HFFc6 (cell line): ENCODE measurements at places on chromosomes 12 and 14. TPM values are rescaled to one million over a fixed set of nuclear protein-coding genes. Genes with fewer than 3 reads are reported as not detected.
A peak's percentile ranks its signal among the peaks of the same experiment; 100 is the strongest.

GRCh38 chr12:3533703-3534386 lies 42.8 kb downstream of the PRMT8 start:
- DNase-seq: peak; percentile 31

DNA sequence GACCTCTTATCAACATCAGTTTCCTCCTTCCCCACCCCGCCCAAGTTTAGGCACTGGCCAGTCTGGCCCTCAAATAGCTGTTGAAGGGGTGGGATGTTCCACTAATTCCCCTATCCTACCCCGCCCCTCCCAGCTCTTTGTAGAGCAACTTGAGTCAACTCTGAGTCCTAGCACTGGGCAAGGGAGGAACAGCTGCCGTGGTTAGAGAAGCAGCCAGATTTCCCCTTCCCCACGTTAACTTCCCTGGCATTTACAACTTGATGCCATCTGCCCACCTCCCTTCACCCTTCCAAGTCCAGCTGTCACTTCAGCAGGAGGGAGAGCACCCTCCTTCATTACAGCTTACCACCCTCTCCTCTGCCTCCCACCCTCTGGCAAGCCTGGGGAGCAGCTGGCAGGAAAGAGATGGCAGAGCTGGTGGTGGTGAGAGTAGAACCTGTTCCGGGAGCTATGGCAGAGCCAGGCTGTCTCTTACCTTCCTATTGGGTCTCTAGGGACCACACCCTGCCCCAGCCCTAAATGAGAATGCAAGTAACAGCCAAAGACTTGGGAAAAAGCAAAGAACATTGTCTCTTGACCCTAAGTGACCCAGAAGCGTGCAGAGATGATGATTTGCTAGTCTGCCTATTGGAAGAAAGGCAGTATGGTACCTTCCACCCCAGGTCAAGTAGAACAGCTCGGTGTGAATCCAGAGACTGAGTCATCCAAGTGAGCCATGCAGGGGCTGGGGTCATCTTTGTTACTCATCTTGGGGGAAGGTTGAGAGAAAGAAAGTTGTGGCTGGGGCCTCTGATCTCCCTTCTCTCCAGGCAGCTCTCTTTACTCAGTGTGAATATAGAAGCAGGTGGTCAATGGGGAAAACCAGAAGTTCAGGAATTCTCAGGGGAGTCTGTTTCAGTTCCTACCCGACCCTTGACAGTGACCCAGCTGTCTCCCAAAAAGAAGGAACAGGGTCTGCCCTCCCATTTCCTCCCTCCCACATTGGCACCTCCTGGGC lies 1.5 kb downstream of the BLOC1S1 start:
- peak; percentile 57 for DNase-seq

GRCh38 chr14:32306549-32306948 lies 22.5 kb upstream of the AKAP6 start:
- DNase-seq: no peak

DNA sequence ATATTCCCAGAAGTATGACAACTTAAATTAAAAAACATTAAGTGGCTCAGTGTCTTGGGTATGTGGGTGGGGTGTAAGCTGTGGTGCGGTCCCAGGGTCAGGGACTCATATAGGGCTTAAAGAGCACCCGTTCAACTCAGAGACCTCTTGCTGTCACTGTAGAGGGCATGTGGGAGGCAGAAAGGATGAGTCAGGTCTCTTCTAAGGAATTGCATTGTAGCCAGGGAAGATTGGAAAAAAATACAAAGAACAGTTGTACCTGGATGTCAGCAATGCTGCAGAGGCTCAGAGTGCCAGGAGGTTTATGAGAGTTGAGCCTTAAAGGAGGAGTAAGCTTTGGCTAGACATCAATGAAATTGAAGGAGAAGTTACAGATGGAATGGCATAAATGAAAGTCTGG lies 104.1 kb downstream of the MYRFL start:
- DNase-seq: no peak

GRCh38 chr12:52715416-52715815 lies 12.1 kb upstream of the KRT77 start:
- DNase-seq: no peak

GRCh38 chr12:92341065-92341668 lies 195.5 kb upstream of the BTG1 start:
- DNase-seq: no peak

GRCh38 chr14:53109105-53110041 lies 43.8 kb downstream of the DDHD1 start:
- no peak for DNase-seq

GRCh38 chr14:58465421-58465820 lies 37.9 kb downstream of the KIAA0586 start:
- DNase-seq: peak; percentile 5

DNA sequence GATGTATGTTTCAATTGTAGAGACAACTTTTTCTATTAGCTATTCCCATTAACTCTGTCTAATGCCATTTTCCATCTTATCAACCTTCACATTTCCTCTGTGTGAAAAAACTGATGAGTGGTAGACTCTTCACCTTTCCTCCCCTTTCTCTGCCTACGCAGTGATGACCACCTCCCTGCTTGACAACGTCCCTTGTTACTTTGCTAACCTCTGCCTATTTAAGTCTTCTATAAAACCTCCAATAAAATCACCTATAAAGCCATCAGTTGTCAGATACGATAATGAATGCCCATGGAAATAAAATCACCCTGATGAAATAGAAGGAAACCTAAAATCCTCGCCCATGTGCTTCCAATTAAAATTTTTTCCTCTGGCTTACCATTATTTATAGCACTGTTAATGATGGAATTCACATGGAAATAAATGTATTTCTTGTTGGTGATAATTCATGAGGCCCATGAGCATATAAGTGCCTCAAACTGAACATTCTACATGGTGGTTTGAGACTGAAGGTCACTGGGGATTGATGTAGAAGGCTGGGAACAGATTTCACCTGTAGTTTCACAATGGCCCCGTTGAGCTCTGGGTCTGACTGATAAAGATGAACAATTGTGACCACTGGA lies 1454.0 kb upstream of the SEL1L start:
- no peak for DNase-seq

GRCh38 chr12:48512855-48513254 lies 12.6 kb upstream of the OR8S1 start:
- no peak for DNase-seq

GRCh38 chr12:103401421-103401820 lies 94.3 kb downstream of the C12orf42 start:
- DNase-seq: no peak

DNA sequence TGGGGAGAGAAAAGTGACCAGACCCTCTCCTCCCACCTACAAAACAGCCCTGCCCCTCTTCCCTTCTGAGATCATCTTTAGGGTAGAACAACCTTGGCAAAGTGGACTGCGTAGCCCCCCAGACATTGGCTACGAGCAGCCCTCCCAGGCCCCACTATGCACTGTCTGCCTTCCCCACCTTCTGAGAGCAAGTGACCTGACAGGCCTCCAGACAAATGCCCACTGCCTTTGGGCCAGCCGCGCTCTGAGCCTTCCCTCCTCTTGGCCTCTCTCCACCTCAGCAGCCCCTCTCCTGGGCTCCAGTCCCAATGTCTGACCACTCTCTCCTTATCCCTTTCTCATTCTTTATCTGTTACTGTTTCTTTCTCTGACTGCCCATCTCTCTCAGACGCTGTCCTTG lies 46.5 kb upstream of the CCND2 start:
- DNase-seq: no peak

DNA sequence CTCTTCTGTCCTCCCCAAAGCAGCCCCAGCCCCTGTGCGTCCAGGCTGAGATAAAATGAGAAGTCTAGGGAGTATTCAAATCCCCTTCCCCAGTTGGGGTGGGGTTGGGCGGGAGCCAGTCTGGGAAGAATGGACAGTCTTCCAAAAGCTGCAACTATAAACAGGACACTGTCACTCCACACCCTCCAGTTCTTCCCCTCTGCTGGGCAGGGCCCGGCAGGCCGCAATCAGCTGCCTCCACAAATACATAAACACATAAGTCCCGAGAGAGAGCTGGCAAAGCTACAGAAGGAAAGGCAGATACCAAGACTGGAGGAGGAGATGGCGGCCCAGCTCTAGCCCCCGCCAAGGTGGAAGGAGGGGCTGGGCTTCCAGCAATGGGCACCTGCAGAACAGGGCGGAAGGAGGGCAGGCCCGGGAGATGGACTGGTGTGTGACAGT lies 12.7 kb downstream of the LTBP2 start:
- DNase-seq: no peak

DNA sequence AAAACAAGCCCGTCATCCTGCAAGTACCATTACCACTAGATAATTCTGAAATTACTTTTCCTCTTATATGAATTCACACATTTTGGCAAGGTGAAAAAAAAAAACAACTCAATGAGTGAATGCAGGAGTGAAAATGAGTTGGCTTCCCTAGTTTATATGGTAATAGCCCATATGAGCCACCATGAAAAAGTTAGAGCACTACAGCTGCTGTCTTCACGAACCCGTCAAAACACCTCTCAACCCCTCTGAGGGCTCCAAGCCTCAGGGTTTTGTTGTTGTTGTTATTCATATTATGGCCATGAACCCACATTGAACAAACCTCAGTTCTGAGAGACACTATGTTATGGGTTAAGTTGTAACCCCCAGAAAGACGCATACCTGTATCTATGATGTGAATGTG lies 289.9 kb upstream of the CAND1 start:
- no peak for DNase-seq

DNA sequence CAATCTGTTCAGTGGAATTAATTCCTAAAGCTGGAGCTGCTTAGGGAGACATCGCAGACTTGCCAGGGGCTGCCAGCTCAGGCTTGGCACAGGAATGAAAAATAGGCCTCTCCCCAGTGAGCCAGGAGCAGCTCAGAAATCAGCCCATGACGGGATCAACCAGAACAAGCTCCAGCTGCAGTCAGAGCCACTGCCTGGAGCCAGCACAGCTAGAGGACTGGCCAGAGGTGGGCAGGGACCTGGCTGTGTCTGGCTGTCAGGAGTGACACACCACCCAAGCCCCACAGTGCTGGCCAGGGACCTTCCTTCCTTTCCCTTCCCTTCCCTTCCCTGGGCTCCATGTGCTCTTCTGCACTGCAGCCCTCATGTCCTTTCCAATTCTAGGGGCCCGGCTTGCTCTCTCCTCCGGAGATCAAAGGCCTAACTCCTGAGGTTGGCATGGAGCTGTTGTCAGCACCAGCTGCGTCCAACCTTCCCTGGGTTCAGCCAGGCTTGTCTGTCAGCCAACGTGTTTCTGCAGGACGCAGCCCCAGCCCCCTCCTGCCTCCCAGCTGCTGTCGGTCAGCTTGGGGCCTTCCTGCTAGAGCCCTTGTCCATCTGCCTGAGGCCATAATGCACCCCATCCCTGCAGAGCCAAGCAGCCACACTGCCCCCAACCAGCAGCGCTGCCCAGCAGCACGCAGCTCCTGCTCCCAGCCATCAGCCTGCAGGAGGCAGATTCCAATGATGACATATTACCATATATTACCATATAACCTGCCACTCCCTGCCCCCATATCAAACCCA lies 149.3 kb downstream of the CALM1 start:
- no peak for DNase-seq

- peak; percentile 23 for DNase-seq
Observed at GRCh38 chr14:55846826-55847446, 266.9 kb downstream of the KTN1 start.

DNA sequence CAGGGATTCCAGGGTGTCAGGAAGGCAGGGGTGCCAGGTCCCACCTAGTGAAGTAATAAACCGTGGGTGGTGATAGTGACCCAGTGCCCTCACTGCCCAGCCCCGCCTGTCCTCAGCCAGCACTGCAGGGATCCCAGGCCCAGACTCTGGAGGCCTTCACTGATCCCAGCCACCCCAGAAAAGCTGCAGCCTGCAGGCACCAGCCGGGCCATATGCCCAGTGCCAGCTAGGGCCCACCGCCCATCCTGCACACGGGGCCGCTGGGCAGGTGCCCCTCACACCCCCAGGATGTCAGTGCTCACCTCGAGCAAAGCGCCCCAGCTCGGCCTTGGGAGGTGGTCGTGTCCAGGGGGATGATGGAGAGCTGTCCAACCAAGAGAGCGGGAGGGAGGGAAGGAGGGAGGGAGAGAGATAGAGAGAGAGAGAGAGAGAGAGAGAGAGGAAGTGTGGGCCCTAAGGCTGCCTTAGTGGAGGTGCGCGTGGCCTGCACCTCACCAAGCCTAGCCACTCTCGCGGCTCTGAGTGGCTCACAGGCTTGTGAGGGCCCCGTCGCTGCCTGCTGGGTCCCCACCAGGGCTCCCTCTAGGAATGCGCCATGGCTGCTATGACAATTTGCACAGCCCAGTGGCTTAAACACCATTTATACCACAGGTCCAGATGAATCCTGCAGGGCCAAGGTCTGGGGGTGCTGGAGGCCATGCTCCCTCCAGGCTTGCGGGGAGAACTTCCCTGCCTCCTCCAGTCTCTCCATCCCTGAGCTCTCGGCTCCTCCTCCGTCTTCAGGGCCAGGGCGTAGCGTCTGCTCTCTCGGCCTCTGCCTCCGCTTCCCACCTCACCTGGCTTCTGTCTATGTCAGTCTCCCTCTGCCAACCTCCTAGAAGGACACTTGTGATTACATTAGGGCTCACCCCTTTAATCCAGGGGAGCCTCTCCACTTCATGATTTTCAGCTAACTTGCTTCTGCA lies 401.0 kb downstream of the TMEM121 start:
- no peak for DNase-seq

GRCh38 chr12:1826867-1827705 lies 6.7 kb downstream of the LRTM2 start:
- DNase-seq: no peak

DNA sequence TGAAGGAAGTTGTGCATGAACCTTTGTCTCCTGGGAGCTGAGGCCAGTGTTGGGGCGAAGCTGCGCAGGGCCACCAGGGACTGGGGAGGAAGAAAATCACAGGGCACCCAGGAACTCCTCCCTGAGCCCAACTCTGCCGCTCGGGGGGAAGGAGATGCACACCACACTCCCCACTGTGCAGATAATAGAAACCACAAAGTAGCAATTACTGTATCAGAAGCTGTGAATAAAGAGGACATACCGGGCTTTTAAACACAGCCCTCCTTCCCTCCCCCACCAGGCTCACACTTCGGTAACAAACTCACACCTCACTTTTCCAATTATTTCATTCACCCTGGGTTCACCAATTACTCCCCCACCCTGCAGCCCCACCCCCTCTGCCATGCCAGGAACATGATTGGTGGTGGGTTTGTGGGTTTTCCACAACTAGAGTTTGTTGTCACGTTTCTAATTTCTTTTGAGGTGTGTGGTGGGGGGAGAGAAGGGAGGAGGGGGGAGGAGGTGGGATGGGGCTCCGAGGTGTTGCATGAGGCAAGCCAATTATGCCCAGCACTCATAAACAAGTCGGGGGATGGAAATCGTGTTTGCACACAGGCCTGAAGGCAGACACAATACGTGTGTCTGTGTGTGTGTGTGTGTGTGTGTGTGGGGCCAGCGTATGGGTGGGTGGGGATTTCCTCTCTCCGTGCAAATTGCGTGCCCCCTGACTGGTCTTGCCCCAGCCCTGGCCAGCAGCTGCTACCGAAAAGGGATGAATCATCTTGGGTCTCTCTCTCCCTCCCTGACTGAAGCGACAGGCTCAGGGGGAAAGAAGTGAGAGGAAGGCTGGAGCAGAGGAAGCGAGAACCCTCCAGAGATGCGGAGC lies 103.3 kb downstream of the RBM19 start:
- DNase-seq: peak; percentile 72

- DNase-seq: no peak
Observed at GRCh38 chr12:100651694-100652093, 78.2 kb downstream of the GAS2L3 start.

MCRS1 gene
- total RNA-seq: 47.8 to 55.4 TPM (median 51.8 TPM) in 3 replicates

CLEC1B gene
- total RNA-seq: 0.29 TPM in 1 of 3 replicates, not detected in the others

RALGAPA1 gene
- total RNA-seq: 12.7 to 15.4 TPM (median 14.0 TPM) in 3 replicates

SAMD15 gene
- total RNA-seq: 1.3 to 1.5 TPM (median 1.3 TPM) in 3 replicates

MANSC4 gene
- total RNA-seq: 0.23 TPM in 1 of 3 replicates, not detected in the others

FOXN4 gene
- not detected in 3 replicates for total RNA-seq

VWF gene
- total RNA-seq: 0.18 to 0.24 TPM (median 0.21 TPM) in 3 replicates

HOTAIR gene
- total RNA-seq: 0.26 to 4.0 TPM (median 0.42 TPM) in 3 replicates

TMEM229B gene
- 0.14 to 0.36 TPM (median 0.29 TPM) in 3 replicates for total RNA-seq

MIPOL1 gene
- total RNA-seq: 6.1 and 6.5 TPM in 2 replicates

IL26 gene
- not detected in 3 replicates for total RNA-seq

SRRM4 gene
- total RNA-seq: not detected in 3 replicates

CCDC91 gene
- 15.7 to 17.4 TPM (median 17.3 TPM) in 3 replicates for total RNA-seq
